Activated CD8-positive, alpha-beta memory T cell treated with anti-CD3 and anti-CD28 coated beads for 1 hour (primary cell): ENCODE measurements at places on chromosomes 4 and X.

DNA sequence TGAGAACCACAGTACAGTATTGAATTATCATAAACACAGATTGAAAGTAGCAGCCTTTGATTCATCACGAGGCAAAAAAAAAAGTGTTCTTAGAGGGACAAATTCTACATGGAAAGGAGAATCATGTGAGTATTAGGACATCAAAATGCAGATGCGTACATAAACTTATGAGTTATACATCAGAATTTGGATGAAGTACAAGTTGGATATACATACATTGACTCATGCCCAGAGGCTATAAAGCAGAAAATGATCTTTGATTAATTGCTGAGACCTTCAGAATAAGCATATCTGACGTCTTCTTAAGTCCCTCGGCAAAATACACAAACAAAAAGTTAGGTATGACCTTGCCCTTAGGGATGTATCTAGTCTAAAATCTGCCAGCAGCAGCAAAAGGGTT is 206.4 kb downstream of the LDB2 start:
- no peak for DNase-seq

GRCh38 chr4:76311896-76312331 is 5.4 kb downstream of the STBD1 start:
- DNase-seq = no peak

DNA sequence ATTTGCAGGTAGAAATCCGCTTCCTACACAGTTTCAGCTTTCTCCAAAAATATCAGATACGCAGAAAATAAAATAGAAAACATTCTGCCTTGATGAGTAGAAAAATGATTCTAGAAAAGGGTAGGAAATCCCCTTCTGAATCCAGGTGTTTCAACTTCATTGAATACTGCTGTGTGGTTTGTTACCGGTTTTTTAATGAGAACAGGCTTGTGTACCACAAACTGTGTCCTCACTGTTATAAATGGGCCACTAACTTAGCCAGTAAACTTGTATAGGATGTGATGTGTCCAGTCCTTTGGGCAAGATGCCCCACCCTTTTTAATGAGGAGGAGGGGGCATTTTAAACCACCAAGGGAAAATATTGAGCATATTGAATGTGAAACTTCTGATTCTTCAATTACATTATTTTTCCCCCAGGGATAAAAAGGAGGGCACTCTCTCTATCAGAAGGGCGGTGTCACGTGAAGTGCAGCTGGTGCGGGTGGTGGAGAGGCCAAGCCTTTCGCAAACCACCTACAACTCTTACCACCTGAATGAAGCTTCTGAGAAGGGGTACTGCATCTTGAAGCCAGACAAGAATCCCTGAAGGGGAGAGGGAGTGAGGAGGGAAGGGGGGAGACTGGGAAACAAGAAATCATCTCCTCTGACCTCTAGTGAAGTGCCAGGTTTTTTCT is 4.5 kb downstream of the CXXC4 start:
- DNase-seq = no peak

GRCh38 chr4:24328711-24329110 is 255.6 kb downstream of the DHX15 start:
- no peak for DNase-seq

GRCh38 chr4:5409972-5410618 is 298.3 kb downstream of the EVC2 start:
- no peak for DNase-seq

DNA sequence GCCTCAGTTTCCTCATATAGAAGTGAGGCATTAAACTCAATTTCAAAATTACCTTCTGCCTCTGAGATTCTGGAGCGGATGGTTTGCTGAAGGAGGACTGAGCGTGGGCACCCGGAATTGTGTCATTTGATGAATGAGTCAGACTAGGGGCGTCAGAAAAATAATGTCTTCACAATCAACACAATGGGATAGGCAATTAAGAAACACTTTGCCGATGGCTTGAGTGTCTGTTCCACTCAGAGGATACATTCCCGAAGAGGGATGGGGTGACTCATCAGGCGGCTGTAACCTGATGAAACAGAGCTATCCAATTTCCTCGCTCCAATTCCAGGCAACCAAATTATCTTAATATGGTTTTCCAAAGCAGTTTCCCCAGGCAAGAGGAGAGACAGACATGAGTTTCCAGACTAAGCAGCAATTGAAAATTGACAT is 1.2 kb upstream of the CHRNA9 start:
- no peak for DNase-seq

- no peak for DNase-seq
Observed at GRCh38 chrX:31224381-31225012, 152.7 kb upstream of the FTHL17 start.

DNA sequence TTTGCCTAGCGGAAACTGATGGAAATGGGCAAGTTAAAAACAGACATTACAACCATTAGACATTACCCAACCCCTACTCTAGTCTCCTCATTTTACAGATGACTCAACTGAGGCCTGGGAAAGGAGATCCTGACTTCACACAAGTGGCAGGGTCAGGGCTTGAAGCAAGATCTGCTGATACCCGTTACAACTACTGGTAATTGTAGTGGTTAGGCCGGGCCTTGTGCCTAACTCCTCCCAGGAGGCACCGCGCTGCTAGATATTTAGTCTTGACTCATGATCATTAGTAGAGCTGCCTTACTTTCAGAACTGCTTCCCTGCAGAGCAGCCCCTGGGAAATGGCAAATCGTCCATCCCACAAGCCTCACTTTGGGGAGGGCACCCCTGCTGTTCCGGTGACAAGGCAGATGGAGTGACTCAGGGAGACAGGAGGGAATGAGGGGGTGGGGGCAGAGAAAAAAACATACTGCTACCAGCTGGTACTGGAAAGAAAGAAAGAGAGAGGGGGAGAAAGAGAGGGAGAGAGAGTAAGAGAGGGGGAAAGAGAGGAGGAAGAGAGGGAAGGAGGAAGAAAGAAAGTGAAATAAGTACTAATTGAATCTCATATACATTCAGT is 12.2 kb downstream of the ARHGEF6 start:
- DNase-seq = no peak

- DNase-seq = no peak
Observed at GRCh38 chr4:41878991-41879491, 56.2 kb upstream of the TMEM33 start.

DNA sequence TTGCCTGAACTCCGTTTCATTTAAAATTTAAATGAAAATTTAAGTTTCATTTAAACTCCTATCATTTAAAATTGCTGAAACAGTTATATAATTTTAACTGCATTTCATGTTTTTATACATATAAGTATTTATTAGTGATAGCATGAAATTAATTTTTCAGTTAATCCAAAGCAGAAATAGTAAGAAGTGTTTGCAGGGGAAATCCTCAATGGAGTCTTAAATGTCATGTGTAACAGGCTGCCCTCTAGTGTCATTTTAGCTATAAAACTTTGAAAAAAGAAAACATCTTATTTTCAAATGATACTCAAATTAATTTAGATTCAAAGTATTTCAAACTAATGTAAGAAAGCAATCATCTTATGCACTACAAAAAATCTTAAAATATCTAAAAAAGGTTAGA is 27.2 kb downstream of the TAPT1 start:
- no peak for DNase-seq

GRCh38 chrX:1126738-1127137 is 85.7 kb downstream of the CRLF2 start:
- no peak for DNase-seq

DNA sequence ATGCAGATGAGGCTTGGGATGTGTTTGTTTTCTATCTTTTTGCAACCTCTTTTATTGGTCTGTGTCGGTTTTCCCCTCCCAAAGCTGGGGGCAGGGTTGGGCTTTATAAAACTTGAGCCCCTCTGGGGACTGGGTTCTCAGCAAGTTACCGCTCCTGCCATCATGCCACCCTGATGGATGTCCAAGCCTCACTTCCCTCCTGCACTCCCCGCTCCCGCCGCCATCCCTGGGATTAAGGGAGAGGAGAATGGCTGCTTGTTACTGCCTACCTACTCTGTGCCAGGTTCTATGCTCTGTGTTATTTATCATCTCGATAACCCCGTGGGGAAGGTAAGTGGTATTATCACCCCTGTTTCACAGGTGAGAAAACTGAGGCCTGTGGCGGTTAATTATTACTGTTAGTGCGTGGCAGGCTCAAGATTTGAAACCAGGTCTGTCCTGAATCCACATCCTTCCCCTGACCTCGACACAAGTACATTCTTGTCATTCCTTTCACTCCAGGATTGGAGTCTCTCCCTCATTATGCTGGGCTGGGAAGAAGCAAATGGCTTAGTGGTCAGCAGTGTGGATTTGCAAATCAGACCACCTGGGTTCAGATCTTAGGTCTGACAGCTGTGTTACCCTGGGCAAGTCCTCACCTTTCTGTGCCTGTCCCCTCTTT is 4.5 kb downstream of the UBA1 start:
- DNase-seq = no peak

GRCh38 chr4:15024386-15024785 is 22.1 kb downstream of the CPEB2 start:
- DNase-seq = no peak

DNA sequence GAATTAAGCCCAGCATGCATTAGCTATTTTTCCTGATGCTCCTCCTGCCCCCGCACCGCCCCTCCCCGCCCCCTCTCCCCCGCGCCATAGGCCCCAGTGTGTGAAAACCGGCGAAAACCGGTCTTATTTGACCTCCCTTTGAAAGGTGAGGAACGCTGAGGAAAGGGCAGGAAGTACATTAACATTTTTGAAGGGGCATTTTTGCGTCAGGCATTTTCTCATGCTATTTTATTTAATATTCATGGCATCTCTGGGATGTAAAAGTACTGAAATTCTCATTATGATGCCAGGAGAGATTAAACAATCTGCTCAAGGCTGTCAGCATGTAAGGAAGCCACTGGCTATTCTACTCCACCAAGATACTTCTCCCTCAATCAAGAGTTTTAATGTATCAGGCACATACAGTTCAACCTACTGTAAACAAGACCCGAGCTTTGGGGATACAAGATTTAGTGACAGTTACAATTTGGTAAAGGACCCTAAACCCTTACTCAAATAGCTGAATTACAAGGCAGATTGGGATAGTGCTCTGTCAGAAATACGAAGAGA is 1.2 kb upstream of the NMU start:
- no peak for DNase-seq

DNA sequence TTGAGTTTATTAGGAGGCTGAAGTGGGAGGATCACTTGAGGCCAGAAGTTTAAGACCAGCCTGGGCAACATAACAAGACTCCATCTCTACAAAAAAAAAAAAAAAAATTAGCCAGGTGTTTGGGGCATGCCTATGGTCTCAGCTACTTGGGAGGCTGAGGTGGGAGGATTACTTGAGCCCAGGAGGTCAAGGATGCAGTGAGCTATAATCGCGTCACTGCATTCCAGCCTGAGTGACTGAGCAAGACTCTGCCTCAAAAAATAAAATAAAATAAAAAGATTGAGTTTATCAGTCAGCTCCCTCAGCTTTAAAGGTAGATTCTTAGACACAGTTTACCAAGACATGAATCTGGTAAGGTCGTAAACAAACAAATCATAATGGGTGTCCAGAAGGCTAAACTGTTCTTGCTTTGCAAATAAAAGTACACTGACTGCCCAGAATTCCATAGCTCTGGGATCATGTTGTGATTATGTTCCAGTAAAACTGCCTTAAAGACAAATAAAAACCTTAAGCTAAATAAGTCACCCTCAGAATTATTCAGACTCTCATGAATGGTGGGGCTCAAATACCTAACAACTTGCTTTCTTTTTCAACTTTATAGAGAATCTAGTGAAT is 18.7 kb downstream of the APOO start:
- no peak for DNase-seq

- no peak for DNase-seq
Observed at GRCh38 chr4:803884-804283, 22.0 kb downstream of the CPLX1 start.

DNA sequence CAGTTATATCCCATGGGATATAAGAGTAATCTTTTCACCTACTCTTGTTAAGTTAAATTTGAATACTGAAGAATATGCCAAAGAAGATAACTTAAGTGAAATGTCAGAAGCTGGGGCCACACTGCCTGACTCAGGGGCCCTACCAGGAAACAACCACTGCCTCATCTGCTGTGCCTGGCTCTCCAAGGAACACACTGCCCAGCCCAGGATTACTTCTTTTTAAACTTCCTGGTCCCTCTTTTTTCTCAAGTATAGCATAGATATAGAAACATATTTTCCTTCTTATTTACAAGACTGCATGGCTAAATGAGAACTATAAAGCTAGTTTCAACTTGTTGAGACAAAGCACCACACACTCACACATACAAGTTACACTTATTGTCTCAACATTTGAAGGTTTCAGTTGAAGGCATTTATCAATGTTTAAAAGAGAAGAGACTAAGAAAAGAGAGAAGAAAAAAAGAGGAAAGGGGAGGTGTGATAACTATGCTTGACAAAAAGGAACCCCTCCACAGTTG is 45.2 kb downstream of the MAML3 start:
- no peak for DNase-seq

GRCh38 chr4:100049872-100050271 is 99.8 kb upstream of the H2AZ1 start:
- no peak for DNase-seq

- DNase-seq = no peak
Observed at GRCh38 chrX:11053351-11053750, 57.8 kb upstream of the HCCS start.

GRCh38 chr4:113292371-113293042 is 243.1 kb downstream of the ANK2 start:
- no peak for DNase-seq

DNA sequence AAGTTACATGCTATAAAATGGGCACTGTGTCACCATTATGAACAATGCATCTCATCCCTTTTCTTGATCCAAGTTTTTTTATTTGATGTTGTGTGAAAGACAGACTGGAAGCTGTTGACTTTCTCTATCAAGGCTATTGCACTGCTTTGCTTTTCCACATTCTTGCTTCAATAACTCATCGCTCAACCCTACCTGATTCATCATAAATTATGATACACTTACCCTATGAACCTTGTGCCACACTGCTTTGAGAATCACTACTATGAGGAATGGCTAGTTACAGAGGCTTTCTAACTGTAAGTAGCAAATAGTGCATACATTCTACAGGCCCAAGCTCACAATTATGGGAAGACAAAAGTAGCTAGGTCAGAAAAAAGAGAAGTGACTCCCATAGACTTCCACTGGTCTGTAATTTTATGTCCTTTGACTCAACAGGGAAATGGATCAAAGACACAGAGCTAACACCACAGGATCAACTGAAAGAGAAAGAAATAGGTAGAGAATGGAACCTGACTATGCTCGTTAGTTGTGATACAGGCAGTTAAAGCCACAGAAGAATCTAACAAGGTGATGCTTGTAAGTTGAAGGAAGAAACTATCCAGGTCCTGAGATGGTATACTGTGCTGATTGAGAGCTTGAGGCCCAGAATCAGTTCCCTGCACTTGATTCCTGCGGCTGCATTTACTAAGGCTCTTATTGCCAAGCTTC is 163.5 kb downstream of the PPP3CA start:
- no peak for DNase-seq

- no peak for DNase-seq
Observed at GRCh38 chrX:48591255-48591791, 6.0 kb upstream of the WDR13 start.
